D341Med (cell line): ENCODE measurements at places on chromosomes 7 and 10.

GRCh38 chr10:132319853-132320653 lies 11.9 kb upstream of the LRRC27 start:
- DNase-seq = no peak

DNA sequence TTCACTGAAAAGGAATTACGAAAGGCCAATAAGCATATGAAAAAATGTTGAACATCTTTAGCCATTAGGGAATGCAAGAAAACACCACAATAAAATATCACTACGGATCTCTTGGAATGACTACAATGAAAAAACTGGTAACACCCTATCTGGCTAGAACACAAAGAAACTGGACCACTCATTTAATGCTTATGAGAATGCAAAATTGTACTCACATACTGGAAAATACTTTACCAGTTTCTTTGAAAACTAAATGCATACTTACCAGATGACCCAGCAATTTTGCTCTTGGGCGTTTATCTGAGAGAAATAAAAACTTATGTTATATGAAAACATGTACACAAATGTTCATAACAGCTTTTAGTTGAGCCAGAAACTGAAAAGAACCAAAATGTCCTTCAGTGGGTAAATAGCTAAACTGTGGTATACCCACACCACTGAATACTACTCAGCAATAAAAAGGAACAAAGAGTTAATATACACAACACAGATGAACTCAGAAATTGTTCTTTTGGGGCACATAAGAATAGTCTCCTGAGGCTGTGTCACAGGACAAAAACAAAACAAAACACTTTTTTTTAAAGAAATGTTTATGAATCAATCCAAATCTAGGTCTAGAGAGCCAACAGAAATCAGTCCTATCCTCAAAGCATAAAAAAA lies 23.5 kb downstream of the CNOT4 start:
- no peak for DNase-seq

DNA sequence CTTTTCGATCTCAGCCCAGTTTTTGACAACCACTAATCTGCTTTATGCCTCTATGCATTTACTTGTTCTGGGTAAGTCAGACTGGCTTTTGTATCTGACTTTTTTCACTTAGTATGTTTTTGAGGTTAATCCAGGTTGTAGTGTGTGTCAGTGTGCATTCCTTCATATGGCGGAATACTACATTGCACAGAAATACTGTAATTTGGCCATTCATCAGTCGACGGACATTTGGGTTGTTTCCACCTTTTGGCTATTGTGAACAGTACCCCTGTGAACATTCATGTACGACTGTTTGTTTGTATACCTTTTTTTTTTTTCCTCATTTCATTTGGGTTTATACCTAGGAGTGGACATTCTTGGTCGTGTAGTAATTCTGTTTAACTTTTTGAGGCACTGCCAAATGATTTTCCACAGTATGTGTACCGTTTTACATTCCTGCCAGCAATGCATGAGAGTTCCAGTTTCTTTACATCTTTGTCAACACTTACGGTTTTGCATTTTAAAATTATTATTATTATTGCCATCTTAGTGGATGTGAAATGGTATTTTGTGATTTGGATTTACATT lies 57.4 kb downstream of the MKLN1 start:
- no peak for DNase-seq

DNA sequence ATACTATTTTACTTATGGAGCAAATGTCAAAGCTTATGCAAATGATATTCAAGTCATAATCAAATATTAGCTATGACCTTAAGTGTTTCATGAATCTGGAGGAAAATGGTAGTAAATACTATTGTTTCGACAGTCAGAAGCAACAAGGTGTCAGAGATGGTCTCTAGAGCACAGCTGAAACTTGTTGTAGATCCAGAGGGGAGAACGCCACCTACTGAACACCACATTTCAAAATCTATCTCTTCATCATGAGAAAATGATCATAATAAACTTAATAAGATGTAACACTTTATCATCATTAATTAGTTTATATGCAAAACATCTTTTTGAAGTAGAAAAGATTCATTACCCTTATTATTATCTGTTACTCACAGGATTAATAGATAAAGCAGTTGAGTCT lies 418.7 kb downstream of the GATA3 start:
- no peak for DNase-seq

- DNase-seq = no peak
These were observed 40.8 kb upstream of the HECW1 start for GRCh38 chr7:43071604-43072003.

DNA sequence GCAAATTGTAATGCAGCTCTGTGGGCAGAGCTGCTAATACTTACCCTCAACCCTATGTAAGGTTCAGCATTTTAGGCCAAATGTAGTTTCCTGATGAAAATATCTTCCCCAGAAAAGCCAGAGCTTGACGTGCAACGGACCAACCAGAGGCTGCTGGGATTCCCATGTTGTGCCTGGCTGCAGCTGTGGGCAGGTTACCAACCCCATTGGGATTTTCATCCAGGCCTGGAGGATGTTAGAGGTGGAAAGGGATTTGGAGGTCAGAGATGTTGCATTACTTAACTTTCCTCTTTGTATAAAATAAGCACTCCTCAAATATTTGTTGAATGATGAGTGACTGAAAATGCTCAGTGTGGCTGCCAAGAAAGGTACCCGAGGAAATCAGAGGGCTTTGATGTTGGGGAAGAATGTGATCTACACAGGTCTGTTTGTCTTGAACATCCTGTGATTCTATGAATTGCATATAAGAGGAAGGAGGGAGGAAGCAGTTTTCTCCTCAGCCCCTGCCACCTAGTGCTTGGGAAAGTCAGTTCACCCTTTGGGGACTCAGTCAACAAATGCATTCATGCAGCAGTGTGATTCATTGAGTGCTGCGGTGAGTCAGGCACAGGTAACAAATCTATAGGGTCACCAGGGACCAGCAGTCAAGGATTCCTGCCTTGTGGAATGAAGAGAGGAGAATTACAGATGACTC lies 487.2 kb downstream of the RPS24 start:
- no peak for DNase-seq

DNA sequence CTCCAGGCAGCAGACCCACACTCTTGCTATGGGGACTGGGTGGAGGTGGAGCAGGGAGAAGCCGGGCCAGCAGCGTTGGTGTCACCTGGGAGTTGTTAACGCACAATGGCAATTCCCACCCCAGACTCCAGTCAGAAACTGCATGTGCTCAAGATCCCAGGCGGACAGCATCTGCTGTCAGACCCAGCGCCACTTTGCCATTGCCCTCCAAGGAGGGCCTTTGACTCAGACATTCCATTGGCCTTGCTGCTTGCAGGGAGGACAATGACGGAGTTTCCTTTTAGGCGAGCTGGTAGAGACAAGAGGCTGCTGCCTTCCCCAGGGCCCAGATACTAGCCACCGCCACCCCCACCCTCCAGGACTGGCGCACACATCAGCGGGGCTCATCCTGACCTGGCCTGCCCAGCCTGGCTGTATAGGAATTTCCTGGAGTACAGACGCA lies 34.5 kb downstream of the ZNF775 start:
- DNase-seq = peak; percentile 10

DNA sequence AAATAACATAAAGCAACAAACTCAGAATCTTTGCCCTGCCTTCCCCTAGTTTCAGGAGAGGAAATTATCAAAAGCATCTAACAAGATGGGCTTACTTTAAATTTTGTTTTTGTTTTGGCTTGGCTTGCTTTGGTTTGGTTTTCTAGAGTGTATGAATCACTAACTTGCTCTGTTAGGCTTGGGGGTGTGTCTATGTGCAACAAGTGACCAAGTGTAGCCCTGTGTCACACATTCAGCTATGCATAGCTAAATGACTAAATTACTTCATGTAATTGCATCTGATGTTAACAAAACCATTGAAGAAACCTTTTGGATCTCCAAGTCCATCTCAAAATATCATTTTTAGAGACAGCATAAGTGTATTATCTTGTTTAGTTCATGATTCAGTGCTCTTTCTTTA lies 251.0 kb downstream of the TFEC start:
- DNase-seq = no peak

- DNase-seq = no peak
These were observed 97.8 kb downstream of the AGMO start for GRCh38 chr7:15463801-15464666.

DNA sequence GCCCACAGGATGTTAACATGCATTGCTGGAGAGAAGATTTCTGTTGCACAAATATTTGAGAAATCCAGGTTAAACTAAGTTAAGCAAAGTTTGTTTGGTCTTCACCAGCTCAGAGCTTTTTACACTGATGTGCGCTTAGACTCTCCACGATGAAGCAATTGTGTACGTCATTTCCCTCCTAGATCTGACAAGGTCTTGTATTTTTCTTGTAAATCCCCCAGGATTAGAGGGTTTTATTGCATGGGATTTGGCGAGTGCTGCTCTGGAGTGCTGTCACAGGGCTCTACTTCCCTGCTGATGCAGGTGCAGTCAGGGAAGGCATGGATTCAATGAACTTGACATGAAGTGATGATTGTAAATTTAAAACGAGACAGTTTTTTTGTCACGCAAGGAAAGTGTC lies 173.3 kb downstream of the PDE1C start:
- DNase-seq = no peak

GRCh38 chr7:65037740-65038688 lies 31.5 kb upstream of the ERV3-1 start:
- DNase-seq = peak; percentile 95

- DNase-seq = no peak
These were observed 29.1 kb downstream of the LRRC18 start for GRCh38 chr10:48910548-48910947.

DNA sequence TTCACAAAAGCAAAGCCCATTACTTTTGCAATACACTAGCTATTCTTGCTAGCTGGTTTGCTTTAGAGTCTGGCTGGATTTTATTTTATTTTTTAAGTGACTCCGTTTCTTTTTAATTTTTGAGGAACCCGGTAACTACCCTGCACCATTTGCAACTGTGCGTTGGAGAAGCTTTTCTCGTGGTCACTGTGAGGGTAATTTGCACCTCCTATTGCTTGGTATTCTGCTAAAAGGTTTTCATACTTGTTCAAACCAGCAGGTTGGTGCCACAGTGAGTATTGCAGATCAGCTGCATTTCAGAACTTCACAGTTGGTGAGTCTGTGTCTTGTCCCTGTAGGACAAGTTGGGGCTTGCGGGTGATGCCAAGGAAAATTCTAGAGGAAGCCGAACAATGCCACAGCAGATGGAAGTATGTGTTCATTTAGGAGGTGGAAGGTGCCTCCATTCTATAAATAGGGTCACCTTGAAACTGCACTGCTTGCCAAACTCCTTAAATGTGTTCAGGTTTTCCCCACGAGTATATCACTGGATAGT lies 3.9 kb upstream of the NMT2 start:
- no peak for DNase-seq

- DNase-seq = no peak
These were observed 24.3 kb upstream of the PDZD8 start for GRCh38 chr10:117399341-117400196.

GRCh38 chr7:24716480-24717246 lies 40.6 kb downstream of the GSDME start:
- DNase-seq = no peak

DNA sequence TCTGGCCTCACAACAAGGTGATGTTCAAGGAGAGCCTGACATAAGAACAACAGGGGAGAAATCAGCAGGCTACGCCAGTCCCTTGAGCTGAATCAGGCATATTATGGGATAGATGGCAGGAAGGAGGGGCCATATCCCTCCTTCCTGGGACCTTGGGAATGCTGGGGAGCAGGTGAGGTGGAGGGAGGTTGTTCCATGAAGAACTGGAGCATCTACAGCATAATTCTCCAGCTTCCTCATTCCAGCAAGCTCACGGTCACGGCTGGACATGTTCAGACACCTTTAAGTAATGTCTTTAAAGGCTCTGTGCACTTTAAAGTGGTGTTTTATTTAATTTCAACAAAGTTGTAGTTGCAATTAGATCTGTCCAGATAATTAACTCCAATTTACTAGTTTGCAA lies 780.5 kb downstream of the TYW1 start:
- no peak for DNase-seq

GRCh38 chr10:63205421-63205820 lies 72.3 kb downstream of the NRBF2 start:
- DNase-seq = no peak

DNA sequence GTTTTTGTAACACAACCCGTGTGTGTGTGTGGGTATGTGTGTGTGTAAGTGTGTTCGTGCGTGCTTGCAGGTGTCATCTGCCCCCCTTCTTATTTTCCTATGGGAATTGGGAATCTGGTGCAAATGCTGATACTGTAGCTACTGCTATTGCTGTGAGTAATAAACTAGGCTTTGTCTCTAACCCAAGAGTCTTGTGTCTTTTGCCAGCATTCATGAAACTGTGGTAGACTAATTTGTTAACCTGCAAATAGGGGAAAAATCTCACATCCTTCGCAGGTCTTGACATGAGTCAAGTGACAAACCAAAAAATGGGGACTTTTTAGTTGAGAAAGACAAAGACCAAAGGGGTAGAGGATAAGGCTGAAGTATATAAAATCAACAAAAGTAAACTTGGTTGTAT lies 57.9 kb upstream of the FAM133B start:
- no peak for DNase-seq

DNA sequence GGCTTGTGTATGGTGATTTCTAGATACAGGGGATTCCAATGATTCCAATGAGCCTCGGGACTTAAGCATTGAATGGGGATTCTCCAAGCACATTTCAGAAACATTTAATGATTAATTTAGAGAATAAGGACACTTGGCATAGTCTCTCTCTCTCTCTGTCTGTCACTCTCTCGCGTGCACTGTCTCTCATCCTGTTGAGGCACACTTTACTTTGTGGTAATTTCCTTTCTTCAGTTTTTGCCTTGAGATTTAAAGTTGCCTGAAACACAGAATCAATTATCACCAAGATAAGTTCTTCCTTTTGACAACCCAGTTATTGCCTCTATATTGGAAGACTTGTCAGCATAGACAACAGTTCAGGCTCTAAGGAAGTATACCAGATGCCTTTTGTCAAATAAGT lies 131.6 kb downstream of the ARID5B start:
- DNase-seq = no peak

GRCh38 chr7:44767134-44767911 lies 18.7 kb downstream of the ZMIZ2 start:
- peak; percentile 22 for DNase-seq

DNA sequence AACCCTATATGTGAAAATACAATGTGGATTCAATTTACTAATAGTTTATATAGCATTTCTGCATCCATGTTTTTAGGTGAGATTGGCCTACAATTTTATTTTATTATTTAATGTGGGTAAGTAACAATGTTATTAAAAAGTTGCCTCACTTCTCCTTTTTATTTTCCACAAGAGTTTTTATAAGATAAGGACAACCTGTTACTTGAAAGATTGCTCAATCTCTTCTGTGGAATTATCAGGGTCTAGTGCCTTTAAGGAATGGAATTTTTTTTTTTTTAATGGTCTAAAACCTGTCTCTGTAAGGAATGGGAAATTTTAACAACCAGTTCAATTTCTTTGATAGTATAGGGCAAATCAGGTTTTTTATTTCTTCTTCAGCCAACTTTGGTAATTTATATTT lies 53.9 kb upstream of the RAB18 start:
- DNase-seq = no peak

GRCh38 chr10:93062514-93063143 lies 2.0 kb downstream of the CYP26C1 start:
- DNase-seq = peak; percentile 68

- DNase-seq = no peak
These were observed 120.3 kb downstream of the NRP1 start for GRCh38 chr10:33214174-33214573.

GRCh38 chr7:22920672-22921071 lies 93.3 kb downstream of the HYCC1 start:
- DNase-seq = no peak

- no peak for DNase-seq
These were observed 500.1 kb upstream of the ZMIZ1 start for GRCh38 chr10:78568620-78569019.

GRCh38 chr10:122115874-122116273 lies 126.9 kb downstream of the TACC2 start:
- DNase-seq = no peak
